ENCODE measurements at places on chromosomes 6 and 20. TPM values are rescaled to one million over a fixed set of nuclear protein-coding genes. Genes with fewer than 3 reads are reported as not detected.

DNA sequence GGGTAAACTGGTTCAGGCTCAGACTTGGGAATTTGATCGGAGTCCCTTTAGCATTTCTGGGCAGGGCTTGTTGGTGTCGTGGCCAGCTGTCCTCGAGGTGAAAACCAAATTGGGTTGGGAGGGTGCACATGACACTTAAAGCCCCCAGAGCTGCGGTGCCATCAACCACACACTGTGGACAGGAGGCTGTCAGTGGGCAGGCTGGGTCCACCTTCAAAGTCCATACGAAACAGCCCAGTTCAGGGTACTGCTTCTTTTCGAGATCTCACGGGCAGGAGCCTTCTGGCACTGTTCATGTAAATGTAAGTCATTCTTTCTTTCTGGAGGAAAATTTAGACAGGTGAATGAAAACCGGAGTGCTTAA is 7.0 kb downstream of the SYNJ2 start:
- no peak overlapping the region for H3K4me3 ChIP-seq
- peaks cover 12% of the 10 kb centered on the region for H3K4me1 ChIP-seq
- H3K27me3 ChIP-seq: no peaks in the 10 kb centered on the region
- DNase-seq: no peak
- no peaks in the 10 kb centered on the region for H3K36me3 ChIP-seq

TSHZ2 gene
- total RNA-seq: 22.9 TPM

DNA sequence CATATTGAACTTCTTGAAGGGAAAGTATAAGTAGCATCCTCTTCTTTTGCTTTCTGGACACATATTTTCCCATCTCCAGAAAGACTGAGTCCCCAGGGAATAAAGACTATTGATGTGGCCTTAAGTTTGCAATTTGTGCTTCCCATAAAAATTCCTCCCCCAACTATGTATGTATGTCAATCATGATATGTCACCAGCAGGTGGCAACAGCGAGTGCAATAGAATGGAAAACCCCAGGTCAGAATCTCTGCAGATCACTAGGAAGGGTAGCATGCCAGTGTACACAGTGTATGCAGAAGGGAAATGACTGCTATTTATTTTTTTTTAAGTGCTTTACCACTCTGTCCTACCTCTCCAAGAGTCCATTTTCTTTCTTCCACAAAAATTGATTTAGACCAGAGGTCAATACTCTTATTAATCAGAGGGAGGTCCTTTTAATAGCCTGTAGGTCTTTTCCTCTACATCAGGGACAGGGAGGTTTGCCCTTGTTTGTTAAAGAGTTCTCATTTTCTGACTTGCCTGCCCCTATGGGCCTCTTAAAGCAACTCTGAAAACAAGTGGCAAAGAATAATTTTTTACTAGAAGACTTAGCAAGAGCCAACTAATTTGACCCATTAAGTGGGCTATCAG is 61.4 kb downstream of the BMP2 start:
- no peak overlapping the region for H3K27ac ChIP-seq
- no peaks in the 10 kb centered on the region for H3K36me3 ChIP-seq
- no peaks in the 10 kb centered on the region for H3K27me3 ChIP-seq
- no peak overlapping the region for H3K4me3 ChIP-seq

DNA sequence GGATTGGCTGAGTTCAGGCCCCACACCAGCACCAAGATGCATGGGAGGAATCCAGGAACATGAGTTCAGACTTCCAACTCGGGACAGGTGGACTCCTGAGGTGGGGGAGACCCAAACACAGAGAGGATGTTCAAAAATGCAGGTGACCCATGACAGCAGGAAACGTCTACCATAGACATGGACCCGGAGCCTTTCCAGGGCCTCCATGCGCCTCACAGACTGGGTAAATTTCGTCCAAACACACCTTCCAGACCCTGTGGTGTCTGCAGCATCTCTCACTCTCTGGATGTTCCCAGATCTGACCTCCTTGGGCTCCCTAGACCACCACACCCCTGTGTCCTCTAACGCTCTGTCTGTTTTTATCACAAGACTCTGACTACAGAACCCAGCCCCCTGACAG is 87.7 kb downstream of the PXDC1 start:
- no peaks in the 10 kb centered on the region for H3K4me1 ChIP-seq
- no peaks in the 10 kb centered on the region for H3K27me3 ChIP-seq
- H3K36me3 ChIP-seq: no peaks in the 10 kb centered on the region
- no peak for DNase-seq
- H3K27ac ChIP-seq: no peak overlapping the region

DNA sequence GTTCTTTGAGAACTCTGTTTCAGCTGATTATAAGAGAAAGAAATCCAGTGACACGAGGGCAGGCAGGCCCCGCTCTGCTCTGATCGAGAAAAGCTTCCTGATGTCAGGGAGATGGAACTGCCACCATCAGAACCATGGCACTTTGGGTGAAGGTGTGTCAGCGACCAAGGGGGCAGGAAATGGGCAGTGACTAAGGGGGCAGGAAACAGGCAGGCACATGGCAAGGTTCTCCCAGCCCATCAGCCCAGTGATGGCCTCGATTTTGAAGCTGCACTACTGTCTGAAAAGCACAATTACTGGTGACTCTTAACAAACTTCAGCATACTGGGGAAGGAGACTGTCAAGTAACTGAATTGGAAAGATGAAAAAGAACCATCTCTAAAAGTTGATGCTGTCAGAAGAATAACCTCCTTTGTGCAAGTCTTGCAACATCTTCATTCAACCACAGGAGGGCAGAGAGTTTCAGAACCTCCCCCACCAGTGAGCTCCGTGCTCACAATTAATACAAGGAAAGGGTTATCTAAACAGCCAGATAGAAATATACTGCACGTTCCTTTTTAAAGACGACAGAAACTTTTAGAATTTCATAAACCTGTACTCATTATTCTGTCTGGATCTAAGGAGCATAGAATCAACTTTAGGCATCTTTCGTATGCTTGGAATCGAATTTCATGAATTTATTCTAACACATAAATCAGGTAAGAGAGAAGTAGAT is 39.1 kb downstream of the TMX4 start:
- no peaks in the 10 kb centered on the region for H3K27me3 ChIP-seq
- no peaks in the 10 kb centered on the region for H3K36me3 ChIP-seq
- no peak overlapping the region for H3K4me3 ChIP-seq
- H3K27ac ChIP-seq: no peak overlapping the region

- no peaks in the 10 kb centered on the region for H3K36me3 ChIP-seq
- no peak overlapping the region for H3K27ac ChIP-seq
- H3K4me1 ChIP-seq: no peaks in the 10 kb centered on the region
- no peak for DNase-seq
- no peak overlapping the region for H3K4me3 ChIP-seq
- no peaks in the 10 kb centered on the region for H3K27me3 ChIP-seq
These were observed 36.8 kb upstream of the TENT5A start for GRCh38 chr6:81789291-81789690.

- no peak for DNase-seq
- H3K27ac ChIP-seq: no peak overlapping the region
- no peak overlapping the region for H3K4me3 ChIP-seq
- no peaks in the 10 kb centered on the region for H3K36me3 ChIP-seq
- no peaks in the 10 kb centered on the region for H3K4me1 ChIP-seq
- H3K27me3 ChIP-seq: no peaks in the 10 kb centered on the region
These were observed 20.4 kb upstream of the UNC93A start for GRCh38 chr6:167270499-167271311.

MYMX gene
- not detected for total RNA-seq
